NCI-H1092 treated with DMSO at 0.1 percent for 48 hours (cell line): ENCODE measurements at places on chromosomes 7 and 10.
A peak's percentile ranks its signal among the peaks of the same experiment; 100 is the strongest.

DNA sequence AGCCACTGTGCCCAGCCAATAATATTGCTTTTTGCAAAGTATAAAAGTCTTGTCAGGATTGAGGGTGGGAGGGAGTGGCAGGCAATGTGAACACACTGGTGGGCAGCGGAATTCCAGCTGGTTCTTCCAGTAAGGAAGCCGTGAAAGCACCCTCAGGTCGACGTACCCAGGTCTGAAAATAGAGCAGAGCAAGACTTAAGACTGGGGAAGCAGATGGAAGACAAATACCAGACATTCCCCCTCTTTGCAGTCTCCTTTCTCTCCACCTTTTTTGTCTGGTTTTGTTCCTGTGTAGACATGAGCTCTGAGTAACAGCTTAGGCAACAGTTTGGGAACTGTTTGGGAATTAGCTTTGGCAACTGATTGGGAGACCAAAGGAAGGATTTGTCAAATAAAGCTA is 17.6 kb upstream of the CSTF2T start:
- DNase-seq, result no peak

- DNase-seq, result no peak
These were observed 214.4 kb upstream of the KIAA1217 start for GRCh38 chr10:23994459-23995046.

- DNase-seq, result peak; percentile 74
These were observed 177.6 kb downstream of the GNAI1 start for GRCh38 chr7:80312139-80312661.

- DNase-seq, result no peak
These were observed 3.0 kb upstream of the HOXA1 start for GRCh38 chr7:27098578-27099451.

GRCh38 chr7:29754874-29755490 is 51.3 kb upstream of the WIPF3 start:
- DNase-seq, result no peak

- DNase-seq, result no peak
These were observed 53.1 kb upstream of the KDM7A start for GRCh38 chr7:140229591-140230515.

DNA sequence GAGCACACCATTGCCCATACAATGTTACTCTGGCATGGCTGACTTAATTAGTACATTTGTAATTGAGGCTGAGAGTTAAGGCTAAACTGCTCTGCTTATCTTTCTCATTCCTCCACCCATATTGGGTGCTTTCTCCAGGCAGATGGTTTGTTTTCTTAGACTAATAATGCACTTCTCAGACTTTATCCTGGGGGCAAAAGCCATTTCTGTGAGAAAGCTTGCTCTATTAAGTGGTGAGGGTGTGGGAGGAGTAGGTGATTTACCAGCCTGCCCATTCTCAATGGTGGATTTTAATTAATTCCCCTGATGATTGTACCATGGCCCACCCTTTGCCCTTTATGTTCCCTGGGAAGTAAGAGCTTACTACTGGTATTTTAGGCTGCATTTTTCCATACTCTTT is 174.8 kb downstream of the FOXP2 start:
- DNase-seq, result no peak

GRCh38 chr7:63067897-63068585 is 930.6 kb upstream of the ZNF722 start:
- DNase-seq, result no peak

- no peak for DNase-seq
These were observed 19.7 kb upstream of the OTUD1 start for GRCh38 chr10:23419201-23419600.

GRCh38 chr7:121301446-121302213 is 27.2 kb upstream of the WNT16 start:
- DNase-seq, result no peak

DNA sequence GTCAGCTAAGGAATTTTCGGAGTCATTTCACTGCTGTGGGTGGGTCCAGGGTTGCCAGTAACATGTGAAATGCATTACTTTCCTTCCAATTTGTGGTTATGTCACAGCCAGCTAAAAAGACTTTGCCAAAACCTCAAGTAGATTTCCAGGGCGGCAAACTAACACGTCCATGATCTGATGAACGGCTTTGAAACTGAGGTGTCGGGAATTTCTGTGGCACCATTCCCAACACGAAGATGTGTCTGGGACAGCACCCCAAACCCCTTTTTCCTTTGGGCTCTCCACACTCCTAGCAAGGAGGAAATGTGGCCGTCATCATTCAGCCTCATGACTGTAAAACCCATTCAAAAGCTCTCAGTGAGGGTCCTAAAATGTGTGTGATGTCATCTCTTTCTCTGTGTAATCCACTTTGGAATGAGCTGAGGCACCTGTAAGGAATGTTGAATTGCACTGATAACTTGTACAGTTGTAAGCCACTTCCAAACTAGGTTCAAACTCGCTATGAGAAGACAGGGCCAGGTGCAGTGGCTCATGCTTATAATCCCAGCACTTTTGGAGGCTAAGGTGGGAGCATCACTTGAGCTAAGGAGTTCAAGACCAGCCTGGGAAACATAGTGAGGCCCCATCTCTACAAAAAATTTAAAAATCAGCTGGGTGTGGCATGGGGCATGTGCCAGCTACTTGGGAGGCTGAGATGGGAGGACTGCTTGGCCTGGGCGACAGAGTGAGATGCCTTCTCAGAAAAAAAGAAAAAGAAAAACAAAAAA is 146.1 kb upstream of the FRMD4A start:
- no peak for DNase-seq

DNA sequence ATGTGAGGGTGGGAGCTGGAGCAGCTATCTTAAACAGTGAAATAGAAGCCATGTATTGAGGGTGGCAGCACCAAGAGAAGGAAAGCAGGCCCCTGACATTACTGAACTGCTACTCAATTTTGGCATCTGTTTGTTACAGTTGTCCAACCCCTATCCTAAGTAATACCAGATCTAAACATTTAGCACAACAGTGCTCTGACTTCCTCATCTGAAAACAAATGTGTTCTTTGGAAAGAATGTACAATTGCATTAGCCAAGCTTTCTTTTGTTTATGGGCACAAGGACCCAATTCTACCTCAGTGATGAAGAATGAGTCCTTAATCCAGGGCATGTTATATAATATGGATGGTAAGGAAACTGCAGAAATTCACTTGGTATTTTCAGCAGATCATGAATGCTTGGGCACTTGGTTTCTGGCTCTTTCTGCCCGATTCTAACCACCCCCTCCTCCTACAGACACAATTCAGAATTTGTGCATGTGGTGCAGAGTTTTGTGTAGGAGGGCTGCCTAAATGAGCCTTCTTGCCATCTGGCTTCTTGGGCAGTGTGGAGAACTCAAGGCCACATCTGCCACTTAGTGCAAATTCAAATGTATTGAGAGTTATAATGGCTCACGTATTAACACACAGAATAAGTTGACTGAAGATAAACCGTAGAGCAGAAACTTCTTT is 36.9 kb upstream of the KMT2E start:
- no peak for DNase-seq

- DNase-seq, result no peak
These were observed 10.4 kb downstream of the TAX1BP1 start for GRCh38 chr7:27750316-27750715.

DNA sequence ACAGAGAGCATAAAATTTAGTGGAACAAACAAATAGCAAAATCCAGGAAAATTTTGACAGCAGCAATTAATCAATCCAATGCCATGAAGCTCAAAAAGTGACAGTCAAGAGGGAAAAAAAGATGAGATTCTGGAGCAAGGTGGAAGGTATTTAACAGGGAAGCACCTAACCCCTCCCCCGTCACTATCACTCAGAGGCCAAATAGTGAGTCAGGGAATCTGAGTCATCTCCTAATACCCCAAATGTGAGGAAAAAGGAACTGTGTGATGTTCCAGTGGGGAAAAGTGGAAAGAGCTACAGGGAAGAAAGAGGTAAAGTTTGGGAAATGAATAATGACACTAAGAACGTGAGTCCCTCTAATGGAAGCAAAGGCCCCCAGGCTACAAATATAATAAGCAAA is 113.2 kb upstream of the PHF14 start:
- DNase-seq, result no peak

GRCh38 chr7:157271991-157272324 is 64.8 kb upstream of the DNAJB6 start:
- peak; percentile 62 for DNase-seq

DNA sequence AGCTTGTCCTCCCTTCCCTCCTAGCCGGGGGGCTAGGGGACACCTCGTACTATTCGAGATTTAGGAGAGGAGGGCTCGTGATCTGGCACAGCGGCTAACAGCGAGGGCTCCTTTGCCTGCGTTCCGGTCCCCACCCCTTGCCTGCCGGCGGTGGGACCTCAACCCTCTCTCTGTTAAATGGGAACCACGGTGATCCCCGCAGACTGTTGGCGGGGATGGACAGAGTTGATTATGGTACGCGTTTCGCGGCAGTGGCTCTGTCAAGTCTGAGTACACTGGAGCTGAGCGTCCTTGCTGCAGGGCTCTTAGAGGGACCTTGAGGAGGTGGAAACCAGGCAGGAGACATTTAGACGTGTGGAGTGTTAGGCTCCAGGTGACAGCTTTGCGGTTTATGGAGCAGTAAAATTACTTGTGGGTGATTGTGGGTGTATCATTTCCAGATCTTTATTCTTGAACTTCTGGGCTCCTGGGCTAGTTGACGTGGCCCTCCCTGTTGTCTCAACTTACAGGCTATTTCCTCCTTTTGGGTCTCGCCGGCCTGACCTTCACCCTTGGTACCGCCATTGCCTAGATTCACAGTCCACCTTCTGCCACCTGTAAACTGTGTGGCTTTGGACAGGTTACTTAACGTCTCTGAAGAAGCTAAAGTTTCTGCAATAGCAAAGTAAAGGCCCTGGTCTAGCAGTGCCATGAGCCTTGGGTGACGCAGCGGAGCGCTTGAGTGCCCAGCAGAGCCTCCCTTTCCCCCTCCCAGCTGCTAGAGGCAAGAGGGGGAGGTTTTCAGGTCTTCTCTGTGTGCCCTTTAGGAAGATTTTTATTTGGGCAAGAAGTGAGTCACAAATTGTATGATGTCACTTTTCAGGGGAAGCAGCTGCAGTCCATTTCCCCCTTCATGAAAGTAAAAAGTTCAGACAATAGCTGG is 739 bp downstream of the CASP7 start:
- peak; percentile 5 for DNase-seq

GRCh38 chr10:15324611-15325010 is 46.5 kb downstream of the FAM171A1 start:
- no peak for DNase-seq

DNA sequence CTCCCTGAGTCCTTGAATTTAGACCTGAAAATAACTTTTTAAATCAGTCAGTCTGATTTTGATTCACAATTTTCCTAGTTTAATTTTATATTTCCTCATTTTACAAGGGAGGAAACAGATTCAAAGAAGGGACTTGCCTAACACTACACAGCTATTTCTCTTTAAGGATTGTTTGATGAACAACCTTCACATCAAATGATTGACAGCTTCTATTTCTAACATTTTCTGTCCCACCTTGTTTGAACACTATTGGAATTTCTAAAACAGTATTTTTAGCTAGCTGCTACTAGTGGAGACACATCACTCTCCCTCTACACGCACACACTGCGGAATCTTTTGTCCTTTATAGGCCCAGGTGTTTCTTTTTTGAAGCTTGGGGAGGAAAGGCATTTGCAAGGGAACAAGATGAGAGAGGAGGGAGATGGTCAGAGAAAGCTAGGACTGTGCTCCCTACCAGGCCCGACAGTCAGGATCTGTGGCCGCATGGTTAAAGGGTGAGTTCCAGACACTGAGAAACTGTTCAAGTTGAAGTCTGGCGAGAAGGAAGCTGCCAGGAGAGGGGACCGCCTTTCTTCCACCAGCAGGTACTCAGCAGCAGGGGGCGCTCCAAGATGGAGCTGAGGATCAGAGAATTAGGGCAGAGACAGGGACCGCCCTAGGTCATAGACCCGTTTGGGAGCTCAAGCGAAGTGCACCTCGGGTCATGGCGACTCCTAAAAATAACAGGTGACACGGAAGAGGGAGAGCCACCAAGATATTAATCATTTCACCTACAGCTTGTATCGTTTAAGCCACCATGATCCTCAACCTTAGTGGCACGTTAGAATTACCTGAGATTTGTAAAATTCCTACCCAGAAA is 49.7 kb downstream of the DNAJC12 start:
- DNase-seq, result no peak

DNA sequence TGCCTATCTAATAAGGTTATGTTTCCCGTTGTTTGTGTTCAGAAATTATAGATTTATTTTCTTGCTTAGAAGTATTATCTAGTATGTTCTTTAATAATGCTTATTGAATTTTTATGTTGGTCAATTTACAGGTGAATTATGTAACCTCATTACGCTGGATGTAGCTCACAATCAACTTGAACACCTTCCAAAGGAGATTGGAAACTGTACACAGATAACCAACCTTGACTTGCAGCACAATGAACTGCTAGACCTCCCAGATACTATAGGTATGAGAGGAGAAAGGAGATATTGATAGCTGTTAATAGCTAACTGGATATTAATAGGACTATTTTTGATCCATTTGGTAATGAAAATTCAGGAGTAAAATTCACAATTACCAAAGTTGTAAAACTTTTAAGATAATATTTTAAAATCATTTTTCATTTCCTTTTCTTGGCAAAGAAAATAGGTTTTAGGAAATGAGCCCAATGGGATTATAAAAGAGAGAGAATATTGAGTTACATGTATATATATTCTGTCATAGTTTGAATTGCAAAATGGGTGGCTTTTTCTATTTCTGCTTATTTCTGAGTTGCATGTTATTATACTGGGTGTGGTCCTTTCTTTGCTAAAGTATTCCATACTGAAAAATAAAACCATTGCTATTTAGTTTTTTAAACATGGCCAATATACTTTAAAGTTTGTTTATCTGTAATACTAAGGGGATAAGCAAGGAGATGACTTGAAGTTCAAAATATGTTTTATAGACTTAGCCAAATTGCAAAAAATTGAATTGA is 66.3 kb downstream of the SHOC2 start:
- DNase-seq, result no peak
